ENCODE measurements at places on chromosomes 3 and 15. TPM values are rescaled to one million over a fixed set of nuclear protein-coding genes. Genes with fewer than 3 reads are reported as not detected.

The PLA1A gene
- total RNA-seq = not detected

The ANKUB1 gene
- total RNA-seq = not detected

- no peak for DNase-seq
Measured at GRCh38 chr3:145721273-145721805, 439.6 kb downstream of the PLOD2 start.

- no peak for DNase-seq
Measured at GRCh38 chr3:134143828-134144401, 106.7 kb downstream of the RYK start.

DNA sequence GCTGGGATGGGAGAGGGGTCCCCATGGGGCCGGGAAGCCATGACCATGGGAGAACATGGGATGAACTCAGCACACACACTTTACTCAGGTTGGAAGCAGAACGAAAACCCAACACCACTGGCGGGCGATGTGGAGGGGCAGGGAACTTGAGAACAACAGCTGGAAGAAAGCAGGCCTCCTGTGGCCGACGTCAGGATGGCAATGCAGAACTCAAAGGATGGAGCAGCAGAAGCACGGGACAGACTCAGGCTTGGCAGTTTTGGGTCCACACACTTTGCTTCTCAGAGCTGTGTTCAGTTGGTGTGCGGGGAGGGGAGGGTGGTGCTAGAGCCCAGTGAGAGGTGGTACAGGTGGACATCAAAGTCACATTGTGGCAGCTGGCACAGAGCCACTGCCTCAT lies 80.7 kb downstream of the SEC22A start:
- DNase-seq = no peak

DNA sequence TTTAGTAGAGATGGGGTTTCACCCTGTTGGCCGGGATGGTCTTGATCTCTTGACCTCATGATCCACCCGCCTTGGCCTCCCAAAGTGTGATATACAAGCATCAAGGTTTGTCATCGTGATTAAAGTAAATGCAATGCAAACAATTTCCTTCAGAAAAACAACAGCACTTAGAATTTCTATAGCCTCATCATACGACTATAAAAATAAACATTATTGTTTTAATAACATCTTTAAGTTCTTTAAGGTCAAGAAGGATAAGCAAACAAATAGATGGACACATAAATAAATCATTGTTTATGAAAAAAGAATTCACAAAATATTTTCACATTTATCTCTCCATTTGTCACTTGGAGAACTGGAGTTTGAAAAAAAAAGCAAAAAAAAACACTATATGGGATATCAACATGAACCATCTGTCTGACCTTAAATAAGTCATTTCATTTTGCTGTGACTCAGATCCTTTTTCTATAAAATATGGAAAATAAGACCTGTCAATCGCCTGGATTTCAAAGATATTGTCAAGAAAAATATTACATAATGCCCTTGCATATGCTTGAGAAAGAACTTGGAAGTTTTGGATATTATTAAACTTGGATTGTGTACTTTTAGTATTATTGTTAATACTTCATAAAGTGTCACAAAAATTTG lies 642.0 kb upstream of the KCNMB2 start:
- peak; percentile 19 for DNase-seq

- peak; percentile 67 for DNase-seq
Measured at GRCh38 chr15:89361451-89362202, 27.0 kb upstream of the POLG start.

- no peak for DNase-seq
Measured at GRCh38 chr3:124044956-124045355, 53.0 kb upstream of the ROPN1 start.

DNA sequence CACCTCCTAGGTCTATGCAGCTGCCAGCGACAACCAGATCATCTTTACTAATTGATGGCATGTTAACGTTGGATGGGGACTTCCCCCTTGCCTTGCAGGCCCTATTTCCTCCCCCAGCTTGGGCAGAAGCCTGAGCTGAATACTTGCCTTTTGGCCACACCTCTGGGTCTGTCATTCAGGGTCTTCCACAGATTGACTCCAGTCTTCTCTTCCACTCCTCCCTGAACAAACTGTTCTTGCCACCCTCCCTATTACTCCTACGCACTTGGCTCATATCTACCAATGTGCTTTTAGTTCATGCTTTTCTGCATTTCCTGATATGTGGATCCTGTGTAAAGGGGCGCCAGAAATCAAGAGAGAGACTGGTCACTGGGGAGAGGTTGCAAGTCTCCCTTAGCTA lies 73.5 kb downstream of the DNASE1L3 start:
- DNase-seq = no peak

DNA sequence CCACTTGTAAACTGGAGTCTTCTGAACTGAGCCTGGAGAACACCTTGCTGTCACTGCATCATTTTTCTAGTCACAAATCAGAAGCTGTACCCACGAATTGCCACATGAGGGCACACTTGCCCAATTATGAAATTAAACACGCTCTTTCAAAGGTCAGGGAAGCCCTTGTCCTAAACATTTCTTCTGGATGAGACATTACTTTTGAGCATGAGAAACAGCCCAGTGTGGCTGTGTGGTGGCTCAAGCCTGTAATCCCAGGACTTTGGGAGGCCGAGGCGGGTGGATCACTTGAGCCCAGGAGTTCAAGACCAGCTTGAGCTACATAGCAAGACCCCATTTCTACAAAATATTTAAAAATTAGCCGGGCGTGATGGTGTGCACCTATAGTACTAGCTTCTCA lies 27.5 kb upstream of the CFAP161 start:
- DNase-seq = peak; percentile 50
